Breast epithelium (tissue), 4 donors: ENCODE measurements at places on chromosomes 1 and 21.

DNA sequence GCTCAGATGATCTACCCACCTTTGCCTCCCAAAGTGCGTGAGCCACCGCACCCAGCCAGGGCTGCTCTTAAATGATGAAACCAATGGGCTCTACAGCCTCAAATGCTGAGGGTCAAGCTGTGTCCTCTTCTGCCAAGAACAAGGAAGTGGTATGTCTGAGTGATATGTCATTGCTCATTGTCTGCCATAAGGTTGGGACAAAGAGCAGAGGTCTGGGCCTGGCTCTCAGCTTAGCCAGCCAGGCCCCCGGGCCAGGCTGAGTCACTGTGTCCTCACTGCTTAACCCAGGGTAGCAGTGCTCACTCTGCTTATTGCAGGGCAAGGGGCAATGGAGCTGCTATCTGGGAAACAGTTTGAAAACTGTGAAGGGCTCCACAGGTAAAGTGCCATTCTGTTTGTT, 8.3 kb upstream of the ETS2 start:
- DNase-seq, result no peak

- no peak for DNase-seq
These were observed 84.1 kb upstream of the PRDX6 start for GRCh38 chr1:173392895-173393658.

DNA sequence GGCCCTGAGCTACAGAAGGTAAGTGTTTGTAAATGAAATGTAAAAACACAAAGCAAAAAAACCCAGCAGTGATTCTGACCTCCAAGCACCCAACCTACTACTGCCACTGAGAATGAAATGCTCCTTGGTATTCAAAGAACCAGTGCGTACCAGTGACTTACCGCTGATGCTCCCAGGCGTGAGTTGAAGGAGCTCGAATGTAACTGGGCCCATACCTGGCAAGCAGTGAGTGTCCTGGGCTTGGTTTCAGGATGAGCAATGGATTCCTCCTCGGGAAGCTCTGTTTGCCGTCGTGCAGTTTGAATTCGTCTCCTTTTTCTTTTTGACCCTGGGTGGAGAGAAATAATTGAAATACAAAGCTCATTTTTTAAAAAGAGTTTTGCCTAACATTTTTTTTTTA, 121.9 kb downstream of the ATG4C start:
- DNase-seq, result no peak

- DNase-seq, result no peak
These were observed 72.2 kb upstream of the DPT start for GRCh38 chr1:168801032-168801745.

DNA sequence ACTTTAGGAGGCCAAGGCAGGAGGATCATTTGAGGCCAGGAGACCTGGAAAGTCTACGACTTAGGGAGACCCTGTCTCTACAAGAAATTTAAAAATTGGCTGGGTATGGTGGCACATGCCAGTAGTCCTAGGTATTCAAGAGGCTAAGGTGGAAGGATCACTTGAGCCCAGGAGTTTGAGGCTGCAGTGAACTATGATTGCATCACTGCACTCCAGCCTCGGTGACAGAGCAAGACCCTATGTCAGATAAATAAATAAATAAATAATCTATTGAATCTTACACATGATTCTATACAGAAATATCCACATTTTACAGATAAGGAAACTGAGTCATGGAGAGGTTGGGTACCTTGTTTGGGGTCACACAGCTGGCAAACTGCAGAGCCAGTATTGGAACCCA, 89.1 kb downstream of the MAN1C1 start:
- DNase-seq, result no peak

- DNase-seq, result no peak
These were observed 16.6 kb upstream of the EDEM3 start for GRCh38 chr1:184771190-184771691.

DNA sequence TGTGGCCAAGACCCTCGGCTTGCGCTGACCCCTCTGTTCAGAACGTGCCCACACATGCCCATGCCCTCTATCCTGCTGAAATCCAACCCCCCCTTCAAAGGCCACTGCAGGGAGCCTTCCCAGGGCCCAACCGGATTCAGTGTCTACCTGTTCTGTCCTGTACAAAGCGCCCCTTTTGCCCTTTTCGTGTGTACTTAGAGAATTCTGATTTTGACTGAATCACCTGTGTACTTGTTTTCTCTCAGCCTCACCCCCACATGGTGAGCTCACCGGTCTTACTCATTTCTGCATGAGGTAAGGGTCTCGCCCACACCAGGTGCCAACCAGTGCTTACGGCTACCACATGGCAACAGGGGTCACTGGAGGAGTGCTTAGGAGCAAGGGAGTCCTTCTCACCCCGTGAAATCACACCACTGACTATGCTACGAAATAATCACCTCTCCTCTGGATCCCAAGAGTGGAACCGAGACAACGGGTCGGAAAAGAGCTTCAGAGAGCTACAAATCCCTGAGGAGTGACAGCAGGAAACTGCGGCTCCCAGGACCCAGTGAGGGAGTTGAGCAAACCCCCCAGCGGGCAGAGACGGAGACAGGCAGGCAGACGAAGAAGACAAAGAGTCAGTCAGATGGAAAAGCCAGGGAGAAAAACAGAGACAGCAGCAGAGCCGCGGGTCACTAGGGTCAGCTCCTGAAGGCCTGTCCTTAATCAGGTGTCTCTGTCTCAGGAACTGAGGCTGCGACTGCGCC, 2.1 kb upstream of the S100A2 start:
- no peak for DNase-seq

- no peak for DNase-seq
These were observed 1.1 kb downstream of the ICMT start for GRCh38 chr1:6234502-6235295.

GRCh38 chr21:35548904-35549615, 500.0 kb upstream of the RUNX1 start:
- no peak for DNase-seq

GRCh38 chr1:20846461-20847374, 59.6 kb upstream of the HP1BP3 start:
- no peak for DNase-seq

DNA sequence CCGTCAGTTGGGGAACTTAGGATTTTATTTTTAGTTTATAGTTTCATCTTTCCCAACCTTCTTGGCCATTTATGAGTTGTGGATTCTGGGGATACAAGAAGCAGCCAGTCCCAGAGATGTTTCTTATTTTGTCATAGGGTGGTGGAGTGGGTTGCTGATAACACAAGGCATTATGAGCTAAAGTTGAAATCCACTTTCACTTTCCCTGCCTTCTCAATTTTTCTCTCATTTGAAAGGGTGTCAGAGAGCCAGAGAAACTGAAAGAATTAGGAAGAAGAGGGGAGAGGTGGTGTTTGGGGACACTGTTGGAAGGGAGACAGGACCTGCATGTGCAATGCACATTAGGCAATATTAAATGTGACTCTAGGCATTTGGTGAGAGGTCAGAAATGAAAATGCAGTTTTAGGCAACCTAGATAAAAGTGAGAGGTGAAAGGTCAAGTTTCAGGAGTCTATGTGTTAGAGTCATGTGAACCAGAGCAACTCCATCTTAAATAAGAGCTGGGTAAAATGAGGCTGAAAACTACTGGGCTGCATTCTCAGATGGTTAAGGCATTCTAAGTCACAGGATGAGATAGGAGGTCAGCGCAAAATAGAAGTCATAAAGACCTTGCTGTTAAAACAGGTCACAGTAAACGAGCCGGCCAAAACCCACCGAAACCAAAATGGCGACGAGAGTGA, 71.1 kb upstream of the F3 start:
- no peak for DNase-seq

- DNase-seq, result no peak
These were observed 158.8 kb upstream of the DUSP10 start for GRCh38 chr1:221900678-221901077.

GRCh38 chr1:21814241-21814918, 2.3 kb downstream of the LDLRAD2 start:
- no peak for DNase-seq

GRCh38 chr21:28615276-28615675, 377.4 kb downstream of the LTN1 start:
- DNase-seq, result no peak

DNA sequence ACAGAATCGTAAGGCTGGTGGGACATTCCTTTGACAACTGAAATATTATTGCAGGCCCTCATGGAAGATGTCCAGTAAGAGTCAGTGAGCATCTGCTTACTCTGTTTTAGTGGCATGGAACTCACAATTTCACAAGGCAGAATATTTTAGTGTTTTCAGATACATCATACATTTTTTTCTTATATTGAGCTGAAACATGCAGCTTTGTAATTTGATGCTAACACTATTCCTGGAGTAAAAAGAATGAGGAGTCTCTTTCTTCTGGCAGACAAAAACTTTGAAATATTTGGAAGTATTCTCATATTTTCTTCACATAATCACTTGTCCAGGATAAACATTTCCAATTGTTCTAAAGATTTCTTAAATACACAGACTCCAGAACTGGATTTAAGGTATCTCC, 17.7 kb downstream of the CLDN17 start:
- no peak for DNase-seq

DNA sequence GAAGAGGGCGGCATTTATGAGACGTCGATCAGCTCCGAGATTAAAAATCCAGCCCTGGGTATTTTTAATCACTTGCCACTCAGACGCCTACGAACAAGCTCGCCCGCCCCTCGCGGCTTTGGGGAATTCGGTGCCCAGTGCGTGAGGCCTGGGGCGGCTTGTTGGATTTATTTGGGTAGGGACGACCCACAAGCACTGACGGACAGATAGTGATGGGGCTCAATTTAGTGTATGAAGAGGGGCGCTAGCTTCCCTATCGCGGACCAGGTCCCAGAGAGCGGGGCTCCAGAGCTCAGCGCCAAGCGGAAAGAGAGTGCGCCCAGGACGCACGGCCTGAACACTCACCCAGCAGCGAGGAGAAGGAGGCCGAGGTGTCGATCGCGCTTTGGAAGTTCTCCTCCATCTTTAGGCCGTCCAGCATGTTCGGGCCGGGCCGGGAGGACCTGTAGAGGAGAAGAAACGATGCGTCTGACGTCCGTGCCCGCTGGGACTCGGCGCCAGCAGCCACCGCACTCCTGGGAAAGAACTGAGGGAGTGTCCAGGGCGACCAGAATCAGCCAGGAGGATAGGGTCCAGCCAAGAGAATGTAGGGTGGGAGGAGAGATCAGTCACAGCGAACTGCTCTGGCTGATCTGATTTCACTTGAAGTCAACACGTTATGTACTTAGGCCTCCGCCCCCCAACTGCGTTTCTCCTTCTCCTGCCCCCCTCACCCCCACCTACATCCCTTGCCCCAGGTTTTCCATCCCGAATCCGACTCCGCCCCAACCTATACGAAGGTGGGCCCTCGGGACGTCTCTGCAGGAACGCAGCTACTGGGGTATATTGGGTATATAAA, 1.2 kb downstream of the LMX1A start:
- DNase-seq, result no peak

DNA sequence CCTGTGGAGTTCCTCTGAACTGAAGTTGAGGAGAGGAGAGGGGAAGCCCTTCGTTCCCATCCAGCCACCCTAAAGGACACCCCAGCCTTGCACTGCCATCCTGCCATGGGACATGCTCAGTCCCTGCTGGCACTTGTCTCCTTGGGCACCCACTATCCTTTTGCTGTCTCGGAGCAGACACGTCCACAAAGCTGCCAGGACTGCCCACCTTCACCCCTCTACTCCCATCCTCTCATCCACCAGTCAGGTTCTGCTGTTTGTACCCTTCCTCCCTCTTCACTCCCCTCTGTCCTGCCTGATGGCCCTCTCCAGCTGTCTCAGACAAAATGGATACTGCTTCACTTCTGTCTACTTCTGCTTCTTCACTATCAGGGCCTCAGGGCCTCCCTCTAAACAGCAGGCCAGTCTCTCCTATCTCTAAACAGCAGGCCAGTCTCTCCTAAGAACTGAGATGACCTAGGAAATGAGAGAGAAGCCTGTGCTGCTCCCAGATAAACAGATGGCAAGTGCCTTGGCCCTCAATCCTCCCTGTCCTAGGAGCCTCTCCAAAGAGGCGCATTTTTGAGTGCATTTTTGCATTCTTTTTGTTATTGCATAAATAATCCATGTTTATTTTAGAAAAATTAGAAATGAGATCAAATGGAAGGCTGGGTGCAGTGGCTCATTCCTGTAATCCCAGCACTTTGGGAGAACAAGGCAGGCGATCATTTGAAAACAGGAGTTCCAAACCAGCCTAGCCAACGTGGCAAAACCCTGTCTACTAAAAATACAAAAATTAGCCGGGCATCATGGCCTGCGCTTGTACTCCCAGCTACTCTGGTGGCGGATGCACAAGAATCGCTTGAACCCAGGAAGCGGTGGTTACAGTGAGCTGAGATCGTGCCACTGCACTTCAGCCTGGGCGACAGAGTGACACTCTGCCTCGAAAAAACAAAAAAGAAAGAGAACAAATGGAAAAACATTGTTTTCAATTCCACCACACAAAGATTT, 4.4 kb upstream of the PYCR2 start:
- DNase-seq, result no peak

DNA sequence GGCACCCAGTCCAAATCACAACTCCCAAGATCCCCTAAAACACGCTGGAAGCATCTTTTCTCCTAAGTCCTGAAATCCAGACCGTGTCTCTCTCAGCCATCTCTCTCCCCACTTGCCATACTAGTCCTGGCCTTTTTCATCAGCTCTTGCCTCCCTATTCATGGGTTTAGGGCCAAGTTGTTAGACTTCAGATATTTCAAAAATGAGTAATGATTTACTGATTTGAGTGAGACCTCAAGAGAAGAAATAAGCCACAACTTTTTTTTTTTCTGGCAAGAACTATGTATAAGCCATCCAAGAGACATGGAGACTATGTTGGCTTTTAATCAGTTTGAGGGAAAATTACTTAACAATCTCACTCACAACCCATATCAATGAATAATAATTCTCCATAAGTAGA, 62.5 kb downstream of the TBX15 start:
- no peak for DNase-seq

- DNase-seq, result no peak
These were observed 307.4 kb downstream of the DISC1 start for GRCh38 chr1:231933711-231934626.

DNA sequence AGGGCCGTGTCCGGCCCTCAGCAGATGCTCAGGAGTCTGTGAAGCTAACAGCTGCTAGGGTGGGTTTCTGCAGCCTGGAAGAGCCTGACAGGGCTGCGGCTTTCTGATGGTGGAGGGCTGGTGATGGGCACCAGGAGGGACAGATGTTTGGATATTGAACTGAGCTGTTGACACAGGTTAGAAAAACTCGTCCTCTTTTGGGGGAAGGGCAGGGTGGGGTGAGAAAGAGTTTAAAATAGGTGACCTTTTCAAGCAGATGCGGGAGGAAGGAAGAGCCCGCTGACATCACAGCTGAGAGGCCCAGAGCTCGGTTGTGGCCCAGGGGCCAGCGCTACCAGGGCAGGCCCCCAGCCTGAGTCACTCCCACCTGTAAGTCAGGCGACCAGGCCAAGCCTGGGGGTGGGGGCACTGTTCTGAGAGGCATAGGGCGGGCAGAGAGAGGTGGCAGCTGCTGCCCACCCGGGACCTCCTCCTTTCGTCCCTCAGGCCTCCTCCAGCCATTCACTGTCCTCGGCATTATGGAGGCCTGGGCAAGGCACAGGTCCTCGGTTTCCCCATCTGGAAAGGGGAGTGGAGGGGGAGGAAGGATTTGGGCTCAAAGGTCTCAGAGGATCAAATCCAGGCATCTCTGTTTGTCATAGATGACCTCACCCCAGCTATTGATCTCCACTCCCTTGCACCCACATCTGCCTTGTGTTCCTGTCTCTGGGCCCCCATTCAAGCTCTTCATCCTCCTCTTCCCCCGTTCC, 32.3 kb upstream of the ID3 start:
- no peak for DNase-seq

GRCh38 chr21:46202592-46203202, 18.4 kb upstream of the SPATC1L start:
- DNase-seq, result no peak

- DNase-seq, result no peak
These were observed 8.4 kb upstream of the C1orf185 start for GRCh38 chr1:51093581-51093980.

GRCh38 chr1:198203434-198203833, 46.6 kb downstream of the NEK7 start:
- no peak for DNase-seq
